ENCODE measurements at places on chromosomes 3 and 15.

DNA sequence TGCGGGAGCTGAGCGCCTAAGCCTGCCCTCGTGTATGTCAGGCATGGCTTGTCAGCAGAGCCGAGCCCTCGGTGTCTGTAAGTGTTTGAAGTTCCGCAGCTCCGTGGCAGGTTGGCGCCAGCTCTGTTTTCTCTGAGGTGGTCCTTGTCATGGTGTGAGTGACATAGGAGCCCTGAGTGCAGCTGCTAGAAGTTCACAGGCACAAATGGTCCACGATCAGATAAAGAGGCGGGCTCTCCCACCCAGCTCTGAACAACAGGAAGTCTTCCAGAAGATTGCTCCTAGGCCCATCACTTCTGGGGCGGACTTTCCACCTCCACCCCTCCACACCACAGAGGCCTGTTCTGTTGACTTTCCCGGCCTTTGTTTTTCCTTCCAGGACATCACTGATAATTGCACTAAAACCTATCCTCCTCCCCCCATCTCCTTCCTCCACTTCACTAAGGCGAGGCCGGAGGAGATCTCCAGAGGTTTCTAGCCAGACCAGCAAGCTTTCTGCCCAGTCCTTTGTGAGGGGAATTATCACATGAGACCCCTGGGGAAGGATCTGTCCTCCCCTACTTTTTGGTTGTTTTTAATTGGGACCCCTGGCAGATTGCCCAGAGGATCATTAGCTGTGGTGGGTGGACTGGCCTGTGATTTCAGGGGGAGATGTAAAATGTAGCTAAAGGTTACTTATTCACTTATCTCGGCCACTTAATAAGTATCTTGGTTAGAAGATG lies 19.9 kb downstream of the ITPR1 start:
- no peak for DNase-seq

DNA sequence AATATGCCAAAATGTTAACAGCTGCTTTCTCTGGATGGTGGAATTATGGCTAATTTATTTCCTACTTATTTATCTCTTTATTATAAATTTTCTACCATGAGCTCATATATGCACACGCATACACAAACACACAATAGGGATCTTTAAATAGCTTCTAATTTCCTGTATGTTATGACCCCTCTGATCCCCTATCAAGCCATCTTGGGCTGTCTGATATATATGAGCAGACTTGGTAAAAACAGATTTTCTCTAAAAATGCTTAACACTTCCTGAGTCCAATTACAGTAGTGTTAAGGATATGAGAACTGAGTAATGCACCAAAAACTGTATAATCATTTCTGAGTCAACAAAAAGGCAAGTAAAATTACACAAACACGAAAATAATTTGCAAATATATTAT lies 52.0 kb upstream of the LMOD3 start:
- DNase-seq = no peak

- no peak for DNase-seq
Measured at GRCh38 chr3:193910886-193911738, 224.8 kb upstream of the HES1 start.

DNA sequence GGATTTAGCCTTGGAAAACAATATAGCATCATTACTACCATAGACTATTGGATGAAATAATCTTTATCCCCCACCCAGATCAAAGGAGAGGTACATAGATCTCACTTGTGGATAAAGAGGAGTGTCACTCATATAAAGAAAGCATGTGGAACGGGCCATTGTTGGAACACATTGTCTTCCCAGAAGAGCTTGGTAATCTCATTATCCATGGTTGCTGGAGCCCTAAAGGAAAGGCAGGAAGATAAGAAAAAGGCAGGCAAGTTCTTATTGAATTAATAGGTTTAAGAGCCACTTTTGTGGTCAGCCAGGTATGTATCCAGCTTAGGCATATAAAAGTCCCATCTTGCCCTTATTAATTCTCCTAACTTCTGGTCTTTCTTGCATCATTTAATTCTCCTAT lies 659.1 kb downstream of the GRM7 start:
- no peak for DNase-seq

DNA sequence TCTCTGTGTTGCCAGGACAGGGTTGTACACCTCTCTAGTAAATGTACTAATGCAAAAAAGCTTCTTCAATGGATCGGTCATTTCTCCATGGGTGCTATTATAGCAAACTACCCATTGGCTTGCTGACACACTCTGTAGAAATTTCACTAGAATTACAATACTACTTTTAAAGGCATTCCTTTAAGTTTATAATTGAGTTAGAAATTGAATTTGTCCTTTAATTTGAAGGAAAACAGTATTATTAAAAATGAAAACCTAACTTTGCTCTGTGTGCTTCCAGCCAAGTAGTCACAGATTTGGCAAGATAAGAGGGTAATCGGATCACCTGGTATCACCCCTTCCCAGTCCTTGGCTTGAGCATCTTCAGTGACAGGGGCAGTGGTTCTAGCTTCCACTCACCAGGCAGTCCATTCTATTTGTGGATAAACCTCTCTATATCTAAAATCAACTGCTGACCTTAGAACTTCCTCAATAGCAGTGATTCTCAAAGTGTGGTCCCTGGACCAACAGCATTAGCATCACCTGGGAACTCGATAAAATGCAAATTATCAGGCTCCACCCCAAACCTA lies 93.2 kb downstream of the GHSR start:
- DNase-seq = no peak

GRCh38 chr3:140505213-140505612 lies 172.7 kb upstream of the TRIM42 start:
- peak; percentile 28 for DNase-seq

GRCh38 chr3:38154625-38155255 lies 10.6 kb upstream of the OXSR1 start:
- DNase-seq = no peak

DNA sequence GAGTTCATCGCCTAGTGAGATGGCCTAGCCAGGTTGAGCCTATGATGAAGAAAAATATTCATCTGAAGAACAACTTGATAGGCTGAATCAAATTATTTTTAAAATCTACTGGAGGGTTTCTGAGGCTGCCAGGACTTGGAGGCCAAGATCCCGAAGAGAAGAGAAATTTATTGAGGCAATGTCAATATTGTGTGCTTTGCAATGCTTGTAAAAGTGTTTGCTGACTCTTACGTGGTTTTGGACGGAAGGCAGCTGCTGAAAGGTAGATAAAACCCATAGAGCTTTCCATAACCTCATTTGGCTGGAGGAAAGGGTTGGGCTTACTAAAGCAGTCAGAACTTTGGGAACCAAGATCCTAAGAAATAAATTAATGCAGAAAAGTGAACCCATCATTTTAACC lies 361.0 kb upstream of the IL12A start:
- DNase-seq = no peak

DNA sequence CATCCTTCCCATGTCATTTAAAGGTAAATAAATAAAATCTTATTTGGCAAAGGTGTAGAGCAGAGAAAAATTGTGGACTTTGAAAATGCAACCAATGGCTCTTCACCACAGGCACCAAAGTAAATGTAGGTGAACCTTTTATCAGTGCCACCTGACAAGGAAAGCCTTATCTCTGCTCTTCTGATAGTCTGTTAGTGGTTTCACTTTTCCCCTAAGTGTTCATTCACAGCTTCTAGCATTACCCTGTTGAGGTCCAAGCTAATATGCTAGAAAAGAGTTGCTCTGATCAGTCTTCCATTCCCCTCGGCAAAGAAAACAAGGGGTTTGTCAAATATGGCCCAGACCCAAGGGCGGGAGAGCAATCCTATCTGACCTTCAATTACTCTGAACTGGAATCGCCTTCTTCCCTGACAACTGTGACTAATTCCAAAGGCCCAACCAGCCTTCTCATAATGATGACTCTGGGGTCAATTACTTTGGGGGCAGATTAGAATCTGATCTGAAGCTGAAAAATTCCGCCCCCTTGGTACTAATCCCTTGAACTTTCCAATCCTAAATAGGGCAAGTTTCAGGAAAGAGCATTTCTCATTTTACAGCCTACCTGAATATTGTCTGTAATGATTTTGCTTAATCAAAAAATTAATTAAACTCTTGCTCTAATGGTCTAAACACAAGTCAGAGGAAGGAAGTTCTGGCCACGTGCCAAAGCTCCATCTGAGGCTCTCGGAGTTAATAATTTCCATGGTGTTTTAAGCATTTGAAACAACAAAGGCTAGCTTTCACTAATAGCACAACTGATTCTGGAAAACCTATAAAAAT lies 52.4 kb downstream of the SETMAR start:
- no peak for DNase-seq

GRCh38 chr15:42194513-42194912 lies 13.6 kb downstream of the VPS39 start:
- no peak for DNase-seq

DNA sequence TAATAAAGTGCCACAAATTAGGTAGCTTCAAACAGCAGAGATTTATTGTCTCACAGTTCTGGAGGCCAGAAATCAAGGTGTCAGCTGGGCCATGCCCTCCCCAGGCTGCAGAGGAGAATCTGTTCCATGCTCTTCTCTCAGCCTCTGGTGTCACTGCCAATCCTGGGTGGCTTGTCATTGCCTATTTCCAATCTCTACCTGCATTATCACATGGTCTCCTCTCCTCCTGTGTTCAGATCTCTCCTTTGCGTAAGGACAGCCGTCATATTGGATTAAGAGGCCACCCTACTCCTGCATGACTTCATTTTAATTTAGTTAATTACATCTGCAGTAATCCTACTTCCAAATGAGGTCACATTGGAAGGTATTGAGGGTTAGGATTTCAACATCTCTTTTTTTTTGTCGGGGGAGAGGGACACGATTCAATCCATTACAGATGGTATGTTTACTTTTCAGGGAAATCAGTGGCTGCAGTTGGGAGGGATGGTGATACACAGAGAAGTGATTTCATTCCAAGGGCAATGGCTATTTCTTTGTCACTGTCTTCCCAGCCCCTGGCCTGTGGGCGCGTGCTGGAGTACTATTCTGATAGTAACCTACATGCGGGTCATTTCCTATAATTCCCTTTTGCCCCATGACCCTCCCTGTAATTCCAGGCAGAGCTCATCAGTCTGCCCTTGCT lies 169.4 kb downstream of the MINAR1 start:
- no peak for DNase-seq

DNA sequence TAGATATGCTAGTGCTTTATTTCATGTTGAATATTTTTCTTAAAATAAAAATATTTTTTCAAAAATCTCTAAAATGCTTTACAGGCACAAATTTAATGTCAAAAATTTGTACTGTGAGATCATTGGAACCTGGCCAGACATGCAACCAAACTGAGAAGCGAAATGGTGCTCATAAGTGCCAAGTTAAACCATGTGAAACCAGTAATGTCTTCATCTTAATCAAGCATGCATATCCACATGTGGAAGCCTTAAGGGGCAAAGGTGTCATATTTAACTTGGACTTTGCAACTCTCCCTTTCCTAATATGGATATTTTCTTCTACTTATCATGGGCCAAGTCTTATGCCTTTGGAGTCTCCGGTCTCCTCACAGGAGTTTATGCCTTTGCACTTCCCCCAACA lies 208.9 kb upstream of the COL8A1 start:
- no peak for DNase-seq

DNA sequence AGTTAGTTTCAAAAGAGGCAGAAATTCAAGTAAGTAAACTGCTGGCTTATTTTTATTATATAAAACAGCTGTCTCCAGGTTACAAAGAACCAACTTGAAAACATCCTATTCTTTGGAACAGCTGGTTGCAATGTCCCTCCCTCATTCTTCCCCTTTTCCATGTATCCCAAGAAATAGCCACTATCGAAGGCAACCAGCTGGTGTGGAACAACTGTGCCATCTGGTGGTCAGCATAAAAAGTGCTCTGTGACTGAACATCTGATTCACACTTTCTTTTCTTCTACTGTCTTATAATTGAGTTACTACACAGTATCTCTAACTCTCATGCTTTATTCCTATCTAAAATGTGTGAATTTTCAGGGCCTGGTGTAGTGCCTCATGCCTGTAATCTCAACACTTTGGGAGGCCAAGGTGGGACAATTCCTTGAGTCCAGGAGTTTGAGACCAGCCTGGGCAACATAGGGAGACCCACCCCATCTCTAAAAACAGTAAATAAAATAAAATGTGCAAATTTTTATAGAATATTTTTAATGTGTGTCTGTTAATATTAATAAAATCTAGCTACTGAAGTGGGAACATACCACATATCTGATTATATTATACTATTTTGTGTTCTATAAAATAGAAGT lies 9.6 kb downstream of the OSBPL11 start:
- DNase-seq = peak; percentile 53

- DNase-seq = no peak
Measured at GRCh38 chr3:184574515-184575417, 13.2 kb downstream of the EPHB3 start.

DNA sequence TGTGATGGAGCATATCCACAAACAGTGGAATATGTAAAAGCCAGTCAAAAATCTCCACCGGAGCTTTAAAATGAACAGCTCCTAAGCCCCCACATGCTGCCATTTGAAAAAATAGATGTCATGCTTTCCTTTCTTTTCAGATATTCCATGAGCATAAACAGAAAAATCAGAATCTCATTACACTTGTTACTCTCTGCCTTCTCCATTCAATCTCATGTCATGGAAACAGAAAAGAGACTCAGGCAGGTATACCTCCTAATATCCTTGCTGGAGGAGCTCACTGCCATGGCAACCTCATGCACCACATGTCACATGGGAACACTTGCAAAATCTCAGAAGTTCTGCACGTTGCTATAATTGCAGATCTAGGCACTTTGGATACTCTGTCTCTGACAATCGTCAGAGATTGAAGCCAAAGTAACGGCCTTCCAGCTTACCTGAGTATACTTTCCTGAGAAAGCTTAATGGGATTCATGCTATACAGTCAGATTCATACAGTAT lies 317.0 kb upstream of the ADAMTS9 start:
- no peak for DNase-seq

GRCh38 chr15:49288391-49288790 lies 118.3 kb downstream of the GALK2 start:
- no peak for DNase-seq

DNA sequence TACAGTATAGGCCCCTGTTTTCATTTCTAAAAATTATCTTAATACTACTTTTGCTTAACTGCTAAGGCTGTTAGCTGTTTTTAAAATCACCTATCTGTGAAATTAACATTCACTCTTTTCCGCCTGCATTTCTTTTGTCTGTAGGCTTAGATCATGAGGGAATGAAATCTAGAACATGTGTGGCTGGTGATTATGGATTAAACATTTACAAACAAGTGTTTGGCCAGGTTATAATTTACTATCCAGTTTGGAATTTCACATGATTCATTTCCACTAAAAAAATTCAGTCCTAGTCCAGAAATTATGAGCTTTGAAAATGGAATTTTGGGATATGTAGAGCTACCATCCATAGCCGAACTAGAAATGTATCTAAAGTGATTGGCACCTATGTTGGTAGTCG lies 39.1 kb downstream of the GOLM2 start:
- no peak for DNase-seq

DNA sequence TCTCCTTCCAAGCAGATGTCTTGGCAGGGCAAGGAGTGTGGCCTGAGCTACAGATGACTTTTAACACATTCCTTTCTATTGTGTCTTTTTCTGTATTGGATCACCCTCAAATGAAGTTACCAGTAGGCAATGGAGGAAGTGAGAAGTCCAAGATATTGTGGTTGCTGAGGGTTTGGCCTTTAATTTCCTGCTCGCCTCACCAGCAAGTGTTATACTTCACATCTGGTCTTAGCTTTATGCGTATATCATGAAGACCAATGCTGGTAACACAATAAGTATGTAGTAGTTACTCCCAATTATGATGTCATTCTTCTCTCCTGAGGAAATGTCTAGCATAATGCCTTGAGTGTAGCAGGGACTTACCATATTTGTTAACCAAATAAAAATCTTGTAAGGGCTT lies 179.9 kb downstream of the ZIC1 start:
- no peak for DNase-seq
